ACHN (cell line): ENCODE measurements at places on chromosomes 2 and 18.

- DNase-seq, result peak; percentile 72
Observed at GRCh38 chr2:234494361-234495250, 2.3 kb downstream of the ARL4C start.

DNA sequence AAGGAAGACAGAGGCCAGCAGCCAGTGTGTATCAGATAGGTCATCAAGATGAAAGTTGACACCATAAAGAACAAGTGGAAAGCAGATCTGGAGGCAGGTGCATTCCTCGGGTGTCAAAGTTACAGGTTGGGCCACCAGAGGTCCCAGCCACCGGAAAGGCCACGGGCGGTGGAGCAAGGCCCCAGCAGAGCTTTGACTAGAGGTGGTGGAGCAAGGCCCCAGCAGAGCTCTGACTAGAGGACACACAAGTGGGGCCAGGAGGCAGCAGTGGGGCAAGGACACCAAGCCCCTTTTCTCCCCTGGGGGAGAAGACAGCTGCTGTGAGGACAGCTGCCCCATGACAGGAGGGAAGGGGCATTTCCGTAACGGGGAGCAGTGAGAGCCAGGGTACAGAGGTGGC is 115.1 kb downstream of the GYPC start:
- DNase-seq, result no peak

DNA sequence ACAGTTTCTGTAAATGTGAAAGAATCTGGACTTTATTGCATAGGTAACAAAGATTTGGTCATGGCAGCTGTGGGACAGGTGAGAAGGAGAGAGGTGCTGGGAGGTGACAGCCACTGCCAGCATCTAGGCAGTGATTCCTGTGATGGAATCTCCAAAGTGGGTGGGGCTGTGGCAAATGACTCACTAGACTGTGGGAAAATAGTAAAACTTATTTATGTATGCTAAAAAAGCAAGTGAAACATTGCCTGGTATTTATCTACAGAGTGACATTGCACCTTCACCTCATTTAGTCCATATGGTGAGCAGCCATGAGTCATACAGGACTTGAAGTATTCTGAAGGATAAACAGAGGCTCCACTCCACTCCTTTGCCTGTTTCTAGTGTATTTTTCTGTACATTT is 145.3 kb upstream of the MEX3C start:
- no peak for DNase-seq

DNA sequence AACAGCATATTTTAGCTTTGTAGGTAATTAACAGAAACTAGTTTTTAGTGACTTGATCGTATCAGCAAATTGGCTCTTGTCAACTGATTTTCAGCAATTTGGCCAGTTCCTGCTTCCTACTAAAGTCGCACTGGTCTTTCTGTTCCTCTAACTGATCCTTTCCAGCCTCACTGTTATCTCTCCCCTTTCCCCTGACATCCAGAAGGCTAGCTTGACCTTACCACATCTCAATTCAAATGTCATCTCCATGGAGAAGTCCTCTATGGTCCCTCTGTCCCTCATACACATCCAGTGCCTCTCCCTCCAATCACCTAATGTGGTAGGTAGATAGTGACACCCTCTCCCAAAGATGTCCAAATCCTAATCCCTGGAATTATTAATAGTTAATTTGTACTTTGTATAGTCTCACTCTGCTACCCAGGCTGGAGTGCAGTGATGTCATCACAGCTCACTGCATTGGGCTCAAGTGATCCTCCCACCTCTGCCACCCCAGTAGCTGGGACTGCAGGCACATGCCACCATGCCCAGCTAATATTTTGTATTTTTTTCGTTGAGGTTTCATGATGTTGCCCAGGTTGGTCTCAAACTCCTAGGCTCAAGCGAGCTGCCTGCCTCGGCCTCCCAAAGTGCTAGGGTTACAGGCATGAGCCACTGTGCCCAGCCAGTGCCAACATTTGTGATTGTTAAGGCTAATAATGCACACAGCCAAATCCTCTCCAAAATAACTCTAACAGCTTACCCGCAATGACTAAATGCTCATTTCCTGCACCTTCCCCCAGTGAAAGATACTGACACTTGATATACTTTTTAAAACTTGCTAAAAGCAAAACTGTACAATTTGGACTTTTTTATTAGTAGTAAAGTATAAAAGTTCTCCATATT is 16.9 kb downstream of the PSTPIP2 start:
- no peak for DNase-seq

DNA sequence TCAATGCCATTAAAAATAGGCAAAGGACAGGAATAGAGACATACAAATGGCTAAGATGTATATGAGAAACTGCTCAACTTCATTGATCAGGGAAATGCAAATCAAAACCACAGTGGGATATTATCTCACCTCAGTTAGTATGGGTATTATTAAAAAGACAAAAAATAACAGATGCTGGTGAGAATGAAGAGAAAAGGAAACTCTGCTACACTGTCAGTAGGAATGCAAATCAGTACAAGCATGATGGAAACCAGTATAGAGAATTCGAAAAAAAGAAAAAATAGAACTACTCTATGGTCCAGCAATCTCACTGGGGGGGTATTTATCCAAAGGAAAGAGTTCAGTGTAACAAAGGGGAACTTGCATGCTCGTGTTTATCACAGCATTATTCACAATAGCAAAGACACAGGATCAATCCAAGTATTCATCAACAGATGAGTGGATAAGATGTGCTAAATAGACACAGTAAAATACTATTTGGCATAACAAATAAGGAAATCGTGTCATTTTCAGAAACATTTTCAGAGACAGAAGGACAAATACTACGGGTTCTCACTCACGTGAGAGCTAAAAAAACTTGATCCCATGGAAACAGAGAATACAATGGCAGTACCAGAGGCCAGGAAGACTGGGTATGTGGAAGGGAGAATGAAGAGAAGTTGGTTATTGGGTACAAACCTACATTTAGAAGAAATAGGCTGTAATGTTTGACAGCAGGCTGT is 60.6 kb downstream of the CCDC74A start:
- DNase-seq, result no peak

- DNase-seq, result no peak
Observed at GRCh38 chr2:42927334-42928160, 135.2 kb upstream of the HAAO start.

GRCh38 chr2:238361877-238362276 is 41.6 kb downstream of the TRAF3IP1 start:
- DNase-seq, result no peak

GRCh38 chr2:156702541-156702940 is 266.4 kb downstream of the GPD2 start:
- no peak for DNase-seq

GRCh38 chr2:78023356-78023755 is 501.2 kb upstream of the LRRTM4 start:
- no peak for DNase-seq

DNA sequence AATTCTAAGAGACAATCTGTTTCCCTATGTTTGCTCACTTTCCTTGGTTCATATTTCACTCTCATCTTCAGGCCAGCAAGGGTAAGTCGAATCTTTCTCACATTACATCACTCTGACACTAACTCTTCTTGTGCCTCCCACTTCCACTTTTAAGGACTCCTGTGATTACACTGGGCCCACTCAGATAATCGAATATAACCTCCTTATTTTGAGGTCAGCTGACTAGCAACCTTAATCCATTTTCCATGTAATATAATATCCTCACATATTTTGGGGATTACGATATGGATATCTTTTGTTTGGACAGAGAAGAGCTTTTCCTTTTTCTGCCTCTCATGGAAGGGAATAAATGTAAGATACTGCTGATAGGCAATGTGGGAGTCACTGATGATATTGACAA is 2015.7 kb upstream of the LRRTM1 start:
- no peak for DNase-seq

GRCh38 chr2:127108090-127108523 is 1.2 kb upstream of the BIN1 start:
- no peak for DNase-seq

DNA sequence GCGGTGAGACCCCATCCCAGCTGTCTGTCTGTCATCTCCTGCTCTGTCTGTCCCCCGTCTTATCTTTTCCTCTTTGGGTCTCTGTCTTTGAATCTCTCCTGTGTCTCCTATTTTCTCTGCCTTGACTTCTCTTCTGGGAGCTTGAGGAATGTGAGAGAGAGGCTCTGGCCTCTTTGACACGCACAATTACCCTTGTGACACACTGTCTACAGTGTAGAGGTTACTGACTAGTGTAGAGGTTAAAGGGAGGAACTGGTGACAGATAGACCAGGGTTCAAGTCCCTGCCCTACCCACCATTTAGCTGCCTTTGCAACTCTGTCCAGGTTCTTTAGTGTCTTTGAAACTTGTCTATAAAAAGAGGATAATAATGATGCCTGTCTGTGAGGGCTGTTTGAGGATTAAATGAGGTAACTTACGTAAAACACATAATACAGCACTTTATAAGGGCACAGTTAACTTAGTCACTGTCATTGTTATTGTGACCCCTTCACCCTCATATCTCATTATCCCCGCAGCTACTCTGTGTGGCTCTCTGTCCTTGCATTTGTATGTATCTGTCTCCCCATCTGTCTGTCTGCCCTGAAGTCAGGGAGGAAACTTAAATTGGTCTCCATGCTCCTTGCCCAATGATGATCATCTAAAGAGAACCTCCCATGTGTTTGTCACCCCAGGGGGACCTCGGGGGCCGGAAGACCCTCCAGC is 19.9 kb downstream of the SEMA4F start:
- DNase-seq, result no peak

DNA sequence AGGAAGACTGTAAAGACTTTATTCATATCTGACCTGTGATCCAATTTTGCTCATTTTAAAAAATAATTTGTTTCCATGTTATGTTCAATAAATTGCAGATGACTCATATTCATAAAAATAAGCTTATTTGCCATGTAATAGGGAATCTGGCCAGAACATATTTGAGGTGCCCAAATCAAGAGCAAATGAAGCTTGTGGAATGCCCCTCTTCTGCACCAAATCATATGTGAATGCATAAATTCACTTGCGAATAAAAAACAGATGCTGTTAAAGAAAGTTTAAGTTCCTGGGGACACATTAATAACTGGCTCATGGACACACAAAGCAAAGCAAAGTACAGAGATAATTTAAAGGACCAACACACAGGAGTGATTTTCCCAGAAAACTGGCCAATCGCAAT is 279.0 kb upstream of the CDH2 start:
- DNase-seq, result no peak

DNA sequence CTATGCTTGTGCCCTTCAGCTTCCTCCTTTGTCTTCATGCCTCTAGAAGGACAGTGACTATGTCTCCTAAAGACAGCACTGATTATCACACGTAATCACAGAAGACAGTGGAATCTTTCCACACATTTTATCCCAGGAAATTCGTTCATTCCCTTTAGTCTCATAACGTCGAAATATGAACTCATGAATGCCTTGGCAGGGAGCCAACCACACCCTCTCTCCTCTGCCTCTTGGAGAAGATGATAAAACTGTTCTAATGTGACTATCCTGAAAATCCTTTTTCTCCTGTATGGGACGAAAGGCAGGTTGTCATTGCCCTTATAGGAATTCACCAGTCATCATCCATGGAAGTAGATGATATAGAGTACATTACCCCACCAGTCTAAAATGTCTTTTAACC is 726.6 kb upstream of the FANCL start:
- DNase-seq, result no peak

- no peak for DNase-seq
Observed at GRCh38 chr2:188869550-188869949, 104.6 kb upstream of the COL3A1 start.

GRCh38 chr18:29062921-29063320 is 886.0 kb upstream of the CDH2 start:
- DNase-seq, result no peak

- DNase-seq, result peak; percentile 11
Observed at GRCh38 chr2:74816540-74817303, 17.2 kb upstream of the HK2 start.

GRCh38 chr2:167820488-167820887 is 426.9 kb downstream of the STK39 start:
- no peak for DNase-seq

GRCh38 chr18:44680273-44681075 is at the start of gene SETBP1:
SETBP1 (plus strand) TSS chr18:44680888; CDS start chr18:44701347, 20,459 bp downstream.
- DNase-seq, result peak; percentile 8

DNA sequence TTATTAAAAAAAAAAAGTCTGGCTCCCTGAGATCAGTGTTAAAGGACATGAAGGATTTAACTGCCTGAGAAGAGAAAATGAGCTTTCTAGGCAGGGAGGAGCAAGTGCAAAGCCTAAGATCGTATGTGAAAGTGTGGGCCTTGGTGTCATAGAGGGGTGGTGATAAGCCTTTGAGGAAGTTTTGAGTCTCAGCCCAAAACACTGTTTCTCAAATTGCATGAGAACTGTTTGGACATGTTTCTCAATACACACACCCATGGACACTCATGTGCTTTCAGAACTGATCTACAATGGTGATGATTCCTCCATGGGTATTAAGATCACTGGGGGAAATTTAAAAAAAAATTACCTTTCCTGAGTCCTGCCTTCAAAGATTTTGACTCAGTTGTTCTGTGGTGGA is 336.7 kb upstream of the RND3 start:
- DNase-seq, result no peak

GRCh38 chr2:146227152-146228019 is 1617.4 kb upstream of the ACVR2A start:
- no peak for DNase-seq
